ENCODE measurements at places on chromosomes 3 and 15. TPM values are rescaled to one million over a fixed set of nuclear protein-coding genes. Genes with fewer than 3 reads are reported as not detected.

The GOLGA8K gene
- total RNA-seq: not detected

The SEMA3B gene
- 15.6 TPM for total RNA-seq

The KNG1 gene
- total RNA-seq: not detected

The SMCO1 gene
- not detected for total RNA-seq

The SLC6A20 gene
- 1.7 TPM for total RNA-seq

The GPR156 gene
- not detected for total RNA-seq

The CGNL1 gene
- total RNA-seq: 0.43 TPM

The CCDC13 gene
- total RNA-seq: 0.64 TPM

The ITIH1 gene
- not detected for total RNA-seq

The GRIP2 gene
- total RNA-seq: not detected

All from tracheal epithelial cell (primary cell).